Esophagus squamous epithelium (tissue), 5 donors: ENCODE measurements at places on chromosomes 7 and 10.

DNA sequence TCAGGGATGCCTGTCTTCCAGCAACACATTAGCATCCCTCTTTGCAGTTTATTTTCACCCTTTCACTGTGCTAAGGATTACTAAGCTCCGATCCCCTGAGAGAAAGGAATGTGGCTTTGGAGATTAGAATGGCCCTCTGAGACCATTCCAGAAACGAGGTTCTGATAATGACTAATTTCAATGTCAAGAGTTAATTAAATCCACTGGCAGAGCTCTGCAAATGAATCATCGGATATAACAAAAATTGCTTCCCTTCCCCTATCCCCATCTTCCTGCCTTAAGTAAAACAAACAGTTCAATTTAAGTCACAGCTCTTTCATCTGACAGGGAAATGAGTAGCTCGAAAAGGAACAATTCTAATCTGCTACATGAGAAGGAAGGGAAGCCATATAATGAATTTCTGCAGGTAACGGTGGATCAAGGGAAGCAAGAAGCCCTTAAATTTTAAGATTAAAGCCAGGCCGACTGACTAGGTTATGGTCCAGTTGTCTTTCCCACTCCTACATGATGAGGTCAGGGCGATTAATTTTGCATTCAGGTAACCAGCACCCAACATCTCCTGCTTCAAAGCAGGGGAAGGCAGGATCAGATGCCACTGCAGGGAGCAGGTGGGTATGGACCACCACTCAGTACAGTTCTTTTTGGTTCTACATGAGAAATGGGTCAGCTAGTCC lies 50.5 kb downstream of the MALSU1 start:
- no peaks in the 10 kb centered on the region for H3K36me3 ChIP-seq
- DNase-seq, result no peak
- peaks cover 74% of the 10 kb centered on the region for H3K27me3 ChIP-seq
- no peak overlapping the region for H3K4me3 ChIP-seq
- H3K27ac ChIP-seq, result no peak overlapping the region
- H3K4me1 ChIP-seq, result peaks cover 3% of the 10 kb centered on the region

DNA sequence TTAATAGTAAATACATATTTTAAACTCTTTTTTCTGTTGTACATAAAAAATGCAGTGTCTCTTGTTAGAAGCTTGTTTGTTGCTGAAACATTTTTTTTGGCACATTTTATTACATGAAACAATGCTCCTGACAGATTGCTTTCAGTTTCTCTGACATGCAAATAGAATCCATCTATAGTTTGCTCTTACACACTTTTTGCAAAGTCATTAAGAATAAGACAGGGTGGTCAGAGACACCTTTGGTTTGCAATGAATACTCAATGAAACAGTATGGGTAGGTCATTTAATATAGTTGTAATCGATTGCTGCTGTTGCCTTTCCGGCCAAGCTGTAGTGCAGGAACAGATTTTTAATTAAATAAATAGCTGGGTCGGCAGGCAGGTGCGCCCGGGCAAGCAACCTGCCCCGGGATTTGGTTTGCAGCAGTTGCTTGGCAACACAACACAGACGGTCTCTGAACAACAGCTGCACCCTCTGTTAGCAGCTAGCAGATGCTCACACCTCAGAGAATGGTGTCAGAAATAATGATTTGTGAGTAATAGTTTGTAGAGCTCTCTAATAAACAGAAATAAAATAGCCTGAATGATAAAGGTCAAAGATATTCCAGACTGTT lies 115.7 kb upstream of the CACNA2D1 start:
- no peak for DNase-seq
- H3K4me1 ChIP-seq, result no peaks in the 10 kb centered on the region
- H3K27me3 ChIP-seq, result no peaks in the 10 kb centered on the region
- H3K36me3 ChIP-seq, result no peaks in the 10 kb centered on the region

- no peaks in the 10 kb centered on the region for H3K27me3 ChIP-seq
- no peaks in the 10 kb centered on the region for H3K4me1 ChIP-seq
- no peak overlapping the region for H3K4me3 ChIP-seq
- no peak overlapping the region for H3K27ac ChIP-seq
Measured at GRCh38 chr7:65915921-65916657, 43.2 kb downstream of the VKORC1L1 start.

DNA sequence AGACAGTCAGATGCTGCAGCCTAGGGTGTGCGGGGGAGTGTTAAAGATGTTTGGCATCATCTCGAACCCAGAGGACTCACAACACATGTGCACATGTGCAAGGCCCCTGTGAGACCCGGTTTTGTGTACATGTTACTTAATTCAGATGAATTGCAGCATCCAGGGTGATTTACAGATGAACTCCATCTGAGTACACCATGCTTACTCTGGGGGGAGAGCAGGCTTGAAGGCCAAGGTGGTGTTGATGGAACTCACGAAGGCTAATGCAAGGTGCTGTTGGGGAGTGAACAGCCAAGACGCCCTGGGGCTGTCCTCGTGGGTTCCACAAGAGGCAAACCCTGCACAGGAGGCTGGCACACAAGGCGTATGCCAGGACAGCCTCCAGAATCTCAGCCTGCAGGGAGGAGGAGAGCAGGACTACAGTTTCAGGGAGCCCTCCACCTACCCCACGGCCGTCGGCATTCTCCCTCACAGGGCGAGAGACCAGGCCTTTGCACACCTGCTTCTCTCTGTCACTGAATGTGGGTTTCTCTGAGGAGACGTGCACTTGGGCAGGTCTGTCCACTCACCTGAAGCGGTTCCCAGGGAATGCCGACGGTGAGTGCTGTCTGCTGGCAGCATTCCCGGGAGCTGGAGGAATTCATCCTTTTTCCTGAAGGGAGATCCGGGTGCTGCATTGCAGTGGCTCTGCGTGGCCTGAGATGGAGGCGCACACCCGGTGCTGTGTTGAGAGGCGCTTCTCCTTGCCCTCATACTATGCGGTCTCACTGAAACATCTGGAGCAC lies 178.5 kb upstream of the RNF32 start:
- no peaks in the 10 kb centered on the region for H3K36me3 ChIP-seq
- H3K27ac ChIP-seq, result no peak overlapping the region
- H3K27me3 ChIP-seq, result peaks cover 52% of the 10 kb centered on the region
- no peak for DNase-seq
- H3K4me3 ChIP-seq, result no peak overlapping the region

DNA sequence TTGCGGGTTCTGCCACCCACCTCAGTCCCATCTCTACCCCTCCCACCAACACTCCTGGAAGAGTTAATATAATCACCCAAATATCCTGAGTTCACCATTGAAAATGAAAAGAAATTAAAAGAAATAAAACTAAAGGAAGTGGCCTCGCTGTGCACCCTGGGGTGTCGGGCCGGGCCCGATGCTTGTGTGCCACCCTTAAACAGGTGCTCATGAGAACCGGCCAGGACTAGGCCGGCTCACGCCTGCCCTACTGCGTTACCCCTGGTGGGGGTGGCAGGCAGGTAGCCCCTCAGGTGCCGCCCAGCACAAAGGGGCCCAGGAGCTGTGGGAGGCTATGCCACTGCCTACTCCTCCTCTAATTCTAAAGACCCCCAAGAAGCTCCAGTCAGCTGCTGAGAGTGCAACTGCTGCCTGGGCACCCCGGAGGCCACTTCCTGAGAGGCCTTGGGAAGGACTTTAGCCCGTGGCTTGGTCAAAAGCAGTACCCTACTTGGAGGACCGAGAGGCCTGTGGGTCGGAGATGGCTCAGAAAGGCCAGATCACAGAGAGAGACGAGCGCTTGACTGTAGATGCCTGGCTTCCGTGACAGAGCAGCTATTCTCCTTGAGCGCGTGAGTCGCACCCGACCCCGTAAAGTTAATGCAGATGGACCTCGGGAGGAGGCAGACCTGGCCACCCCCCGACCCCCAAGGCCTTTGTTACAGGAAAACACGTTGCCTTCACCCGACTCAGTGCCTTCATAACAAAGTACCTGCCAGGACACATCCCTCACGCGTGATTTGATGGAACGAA lies 51.0 kb upstream of the PPP2R2D start:
- no peaks in the 10 kb centered on the region for H3K36me3 ChIP-seq
- DNase-seq, result no peak
- no peak overlapping the region for H3K4me3 ChIP-seq
- H3K27me3 ChIP-seq, result no peaks in the 10 kb centered on the region

- DNase-seq, result no peak
- H3K27ac ChIP-seq, result no peak overlapping the region
- H3K4me3 ChIP-seq, result no peak overlapping the region
- no peaks in the 10 kb centered on the region for H3K4me1 ChIP-seq
- H3K27me3 ChIP-seq, result no peaks in the 10 kb centered on the region
Measured at GRCh38 chr7:134836447-134836846, 57.0 kb downstream of the CALD1 start.

GRCh38 chr7:143255564-143255963 lies 7.7 kb upstream of the GSTK1 start:
- no peak for DNase-seq
- no peak overlapping the region for H3K4me3 ChIP-seq
- no peak overlapping the region for H3K27ac ChIP-seq
- no peaks in the 10 kb centered on the region for H3K36me3 ChIP-seq
- H3K27me3 ChIP-seq, result no peaks in the 10 kb centered on the region

GRCh38 chr10:70668454-70668970 lies 3.8 kb upstream of the ADAMTS14 start:
- H3K4me3 ChIP-seq, result no peak overlapping the region
- H3K27me3 ChIP-seq, result no peaks in the 10 kb centered on the region
- DNase-seq, result no peak
- no peaks in the 10 kb centered on the region for H3K36me3 ChIP-seq
- peaks cover 14% of the 10 kb centered on the region for H3K4me1 ChIP-seq

DNA sequence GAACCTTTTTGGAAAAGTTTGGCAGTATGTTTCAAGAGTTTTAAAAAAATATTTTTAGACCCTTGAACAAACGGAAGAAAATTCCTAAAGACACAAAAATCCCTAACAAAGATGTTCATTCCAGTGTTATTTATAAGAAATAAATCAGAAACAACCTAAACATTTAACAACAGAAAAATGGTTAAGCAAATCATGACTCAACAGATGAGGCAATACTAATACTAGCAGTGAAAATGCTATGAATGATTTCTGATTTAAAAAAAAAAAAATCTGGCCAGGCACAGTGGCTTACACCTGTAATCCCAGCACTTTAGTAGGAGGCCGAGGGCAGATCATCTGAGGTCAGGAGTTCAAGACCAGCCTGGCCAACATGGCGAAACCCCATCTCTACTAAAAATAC lies 61.0 kb downstream of the ARHGAP12 start:
- no peaks in the 10 kb centered on the region for H3K27me3 ChIP-seq
- DNase-seq, result no peak
- peaks cover 22% of the 10 kb centered on the region for H3K4me1 ChIP-seq
- H3K4me3 ChIP-seq, result no peak overlapping the region
- no peak overlapping the region for H3K27ac ChIP-seq

GRCh38 chr10:69915215-69915560 lies 113.5 kb downstream of the COL13A1 start:
- no peak overlapping the region for H3K4me3 ChIP-seq
- no peaks in the 10 kb centered on the region for H3K36me3 ChIP-seq
- DNase-seq, result no peak
- no peaks in the 10 kb centered on the region for H3K27me3 ChIP-seq
- H3K4me1 ChIP-seq, result peaks cover 45% of the 10 kb centered on the region
- H3K27ac ChIP-seq, result no peak overlapping the region

GRCh38 chr7:80428161-80429054 lies 83.5 kb downstream of the GNAT3 start:
- no peaks in the 10 kb centered on the region for H3K36me3 ChIP-seq
- no peaks in the 10 kb centered on the region for H3K27me3 ChIP-seq
- DNase-seq, result no peak
- no peak overlapping the region for H3K4me3 ChIP-seq
- no peaks in the 10 kb centered on the region for H3K4me1 ChIP-seq

DNA sequence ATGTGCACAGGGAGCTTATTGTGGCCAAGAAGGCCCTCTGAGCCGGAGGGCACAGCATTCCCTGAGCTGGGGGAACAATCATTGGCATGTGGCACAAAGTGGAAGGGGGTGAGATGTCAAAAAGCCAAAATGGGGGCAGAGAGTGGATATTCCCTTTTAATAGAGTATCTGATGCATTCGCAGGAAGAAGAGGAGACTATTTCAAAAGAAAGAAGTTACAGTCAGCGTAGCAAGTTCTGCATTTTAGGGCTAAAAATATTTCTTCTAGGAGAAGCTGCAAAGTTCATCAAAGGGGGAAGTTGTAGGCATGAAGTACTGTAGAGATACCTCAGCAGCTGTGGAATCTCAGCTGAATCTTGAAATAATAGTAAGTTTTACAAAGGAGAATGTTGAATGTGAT lies 136.0 kb upstream of the WDR11 start:
- DNase-seq, result no peak
- no peaks in the 10 kb centered on the region for H3K4me1 ChIP-seq
- no peaks in the 10 kb centered on the region for H3K36me3 ChIP-seq
- H3K27ac ChIP-seq, result no peak overlapping the region

DNA sequence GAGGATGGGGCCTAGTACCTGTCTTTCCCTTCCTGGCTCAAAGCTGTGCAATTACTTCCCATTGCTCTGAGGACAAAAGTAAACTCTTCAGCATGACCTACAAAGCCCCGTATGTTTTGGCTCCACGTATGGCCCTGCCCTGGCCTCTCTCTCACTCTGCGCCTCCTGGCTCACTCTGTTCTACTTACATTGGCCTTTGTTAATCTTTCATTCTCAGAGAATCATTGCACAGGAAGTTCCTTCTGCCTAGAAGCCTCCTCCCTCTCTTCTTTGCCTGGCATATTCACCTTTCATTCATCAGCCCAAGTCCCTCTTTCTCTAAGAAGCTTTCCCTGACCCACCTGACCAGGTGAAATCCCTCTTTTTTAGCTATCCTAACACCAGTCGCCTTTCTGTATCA lies 23.9 kb downstream of the LIPM start:
- no peak overlapping the region for H3K27ac ChIP-seq
- H3K27me3 ChIP-seq, result no peaks in the 10 kb centered on the region
- no peak overlapping the region for H3K4me3 ChIP-seq

DNA sequence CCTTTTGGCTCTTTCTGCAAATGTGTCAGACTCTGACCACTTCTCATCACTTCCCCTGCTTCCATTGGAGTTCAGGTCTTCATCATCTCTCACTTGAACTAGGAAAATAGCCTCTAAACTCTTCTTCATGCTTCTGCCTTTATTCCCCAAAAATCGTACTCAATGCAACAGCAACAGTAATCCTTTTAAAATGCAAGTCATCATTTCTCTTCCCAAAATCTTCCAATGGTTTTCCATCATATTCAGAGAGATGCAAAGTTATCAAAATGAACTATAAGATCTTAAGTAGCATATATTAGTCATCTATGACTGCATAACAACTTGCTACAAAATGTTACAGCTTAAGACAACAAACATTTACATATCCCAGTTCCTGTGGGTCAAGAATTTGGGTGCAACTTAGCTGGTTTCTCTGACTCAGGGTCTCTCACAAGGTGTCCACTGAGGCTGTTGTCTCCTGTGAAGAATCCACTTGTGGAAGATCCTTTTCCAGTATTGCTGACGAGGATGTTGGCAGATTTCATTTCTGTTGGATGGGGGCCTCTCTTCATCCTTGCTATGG lies 31.0 kb upstream of the ETV1 start:
- no peaks in the 10 kb centered on the region for H3K27me3 ChIP-seq
- no peak overlapping the region for H3K4me3 ChIP-seq
- H3K4me1 ChIP-seq, result no peaks in the 10 kb centered on the region
- H3K27ac ChIP-seq, result no peak overlapping the region
- no peaks in the 10 kb centered on the region for H3K36me3 ChIP-seq

- no peak overlapping the region for H3K4me3 ChIP-seq
- DNase-seq, result no peak
- no peak overlapping the region for H3K27ac ChIP-seq
Measured at GRCh38 chr7:40382145-40382544, 247.3 kb downstream of the SUGCT start.

GRCh38 chr7:157609516-157609915 lies 272.7 kb downstream of the DNAJB6 start:
- DNase-seq, result no peak
- no peaks in the 10 kb centered on the region for H3K4me1 ChIP-seq
- no peaks in the 10 kb centered on the region for H3K27me3 ChIP-seq
- no peak overlapping the region for H3K4me3 ChIP-seq
- H3K36me3 ChIP-seq, result no peaks in the 10 kb centered on the region
